ENCODE measurements at places on chromosomes 1 and 21.

DNA sequence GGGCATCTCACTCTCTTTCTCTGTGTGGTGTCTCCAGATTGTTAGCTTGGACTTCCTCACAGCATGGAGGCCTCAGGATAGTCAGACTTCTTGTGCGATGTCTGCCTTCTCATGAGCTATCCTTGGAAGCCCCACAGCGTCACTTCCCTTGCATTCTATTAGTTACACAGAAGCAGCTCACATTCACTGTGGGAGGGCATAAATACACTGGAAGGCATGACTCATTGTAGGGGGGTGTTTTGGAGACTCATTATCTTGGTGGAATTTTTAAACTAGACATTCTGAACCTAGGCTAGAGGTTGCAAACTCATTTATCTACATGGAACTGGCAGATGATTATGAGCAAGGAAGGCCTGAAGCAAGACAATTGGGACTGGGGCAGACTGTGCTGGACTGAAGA, 21.4 kb upstream of the FASLG start:
- DNase-seq, result no peak

GRCh38 chr1:107003972-107004371, 52.5 kb upstream of the PRMT6 start:
- DNase-seq, result no peak

DNA sequence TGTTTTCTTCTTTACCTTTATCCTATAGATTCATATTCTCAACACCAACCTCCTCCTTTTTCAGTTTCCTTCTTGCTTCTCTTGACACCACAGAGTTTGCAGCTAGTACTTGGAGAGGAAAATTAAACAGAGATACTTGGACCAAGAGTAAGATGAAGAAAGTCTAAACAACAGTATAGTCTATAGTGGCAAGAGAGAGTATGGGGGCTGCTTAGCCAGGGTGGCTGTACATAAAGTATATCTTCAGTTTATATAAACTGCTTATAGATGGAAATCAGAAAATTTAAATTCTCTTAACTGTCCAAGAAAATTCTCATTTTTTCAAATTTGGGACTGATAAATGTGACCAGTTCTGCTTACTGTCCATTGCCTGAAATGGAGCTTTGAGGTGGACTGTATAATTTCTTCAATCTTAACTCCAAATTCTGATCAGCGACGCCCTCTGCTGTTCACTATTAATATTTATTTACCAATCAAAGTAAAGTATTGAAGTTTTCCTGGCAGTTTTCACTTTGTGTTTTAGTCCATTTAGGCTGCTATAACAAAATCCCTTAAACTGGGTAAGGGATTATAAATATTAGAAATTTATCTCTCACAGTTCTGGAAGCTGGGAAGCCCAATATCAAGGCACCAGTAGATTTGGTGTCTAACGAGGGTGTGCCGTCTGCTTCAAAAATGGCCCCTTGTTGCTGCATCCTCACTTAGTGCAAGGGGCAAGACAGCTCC, 14.8 kb upstream of the METTL18 start:
- DNase-seq, result no peak

GRCh38 chr1:167973832-167974231, 37.0 kb upstream of the MPC2 start:
- DNase-seq, result no peak

- DNase-seq, result no peak
Observed at GRCh38 chr1:67564193-67564592, 120.8 kb upstream of the GADD45A start.

GRCh38 chr1:67261680-67262079, 46.0 kb upstream of the IL12RB2 start:
- no peak for DNase-seq

DNA sequence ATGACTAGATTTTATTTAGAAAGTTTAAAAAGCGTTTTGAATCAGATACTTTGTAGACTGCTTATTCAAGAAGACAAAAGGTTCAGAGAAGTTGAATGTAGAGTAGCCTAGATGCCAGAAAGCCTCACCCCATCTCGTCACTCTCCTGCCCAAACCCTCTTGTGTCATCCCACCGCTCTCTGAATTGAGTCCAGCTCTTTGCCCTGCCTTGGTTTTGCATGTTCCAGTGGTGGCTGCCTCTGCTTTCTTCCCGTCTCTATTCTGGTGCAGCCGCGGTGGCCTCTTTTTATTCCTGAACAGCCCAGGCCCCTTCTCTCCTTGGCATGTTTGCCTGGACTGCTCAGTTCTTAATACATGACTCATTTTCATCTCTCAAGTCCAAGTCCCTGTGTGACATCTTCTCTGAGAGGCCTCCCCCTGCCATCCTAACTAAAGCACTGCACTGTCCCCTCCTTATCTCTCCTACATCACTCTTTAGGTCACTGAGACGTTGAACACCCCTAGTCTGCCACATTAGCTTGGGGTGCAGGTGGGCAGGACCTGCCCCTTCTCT, 22.9 kb downstream of the PRDM2 start:
- DNase-seq, result no peak

DNA sequence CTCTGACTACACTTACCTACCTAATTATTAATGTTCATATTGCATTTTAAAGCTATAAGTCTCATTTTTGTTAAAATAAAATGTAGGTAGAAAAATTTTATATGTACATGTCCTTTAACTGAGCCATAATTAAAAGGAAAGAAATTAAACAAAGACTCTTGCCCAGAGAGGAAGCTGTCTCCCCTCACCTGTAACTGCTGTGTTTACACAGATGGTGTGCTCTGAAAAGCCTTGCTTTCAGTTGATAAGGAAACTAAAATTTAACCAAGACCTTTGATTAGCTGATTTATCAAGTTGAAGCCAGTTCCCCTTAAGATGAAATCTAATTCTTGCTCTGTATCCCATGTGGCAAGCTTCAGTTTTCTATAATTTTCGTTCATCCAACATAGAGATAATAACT, 213.5 kb downstream of the LYPLAL1 start:
- no peak for DNase-seq

- DNase-seq, result peak; percentile 85
Observed at GRCh38 chr1:28518000-28518744, 12.3 kb downstream of the RCC1 start.

DNA sequence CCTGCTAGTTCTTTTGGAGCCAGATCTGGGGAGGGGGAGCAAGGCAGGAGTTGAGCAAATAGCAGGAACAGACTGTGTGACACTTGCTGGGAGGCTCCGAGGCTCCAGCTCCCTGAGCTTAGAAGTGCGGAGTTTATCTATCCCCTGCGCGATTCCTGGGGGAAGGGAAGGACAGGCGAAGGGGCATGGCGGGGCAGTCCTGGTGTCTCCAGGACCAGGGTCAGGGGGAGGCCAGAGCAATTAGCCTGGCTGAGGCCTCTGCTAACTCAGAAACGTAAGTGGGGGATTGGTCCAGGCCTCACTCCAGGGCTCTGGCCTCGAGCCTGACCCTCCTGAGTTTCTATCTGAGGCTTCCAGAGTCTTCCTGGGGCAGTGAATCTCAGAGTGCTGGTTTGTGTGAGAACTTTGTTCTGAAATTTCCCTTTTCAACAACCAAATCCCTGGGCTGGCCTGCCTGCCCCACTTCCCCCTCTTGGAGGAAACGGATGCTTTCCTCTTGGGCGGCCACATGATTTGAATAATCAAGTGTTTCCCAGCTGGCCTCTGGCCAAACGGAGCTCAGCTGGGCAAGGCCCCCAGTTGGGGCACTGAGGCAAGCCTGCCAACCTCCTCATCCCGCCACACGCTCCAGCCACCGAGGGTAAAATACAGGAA, 15.6 kb downstream of the ALPL start:
- no peak for DNase-seq

GRCh38 chr1:210747890-210748289, 386.1 kb downstream of the KCNH1 start:
- DNase-seq, result peak; percentile 21

DNA sequence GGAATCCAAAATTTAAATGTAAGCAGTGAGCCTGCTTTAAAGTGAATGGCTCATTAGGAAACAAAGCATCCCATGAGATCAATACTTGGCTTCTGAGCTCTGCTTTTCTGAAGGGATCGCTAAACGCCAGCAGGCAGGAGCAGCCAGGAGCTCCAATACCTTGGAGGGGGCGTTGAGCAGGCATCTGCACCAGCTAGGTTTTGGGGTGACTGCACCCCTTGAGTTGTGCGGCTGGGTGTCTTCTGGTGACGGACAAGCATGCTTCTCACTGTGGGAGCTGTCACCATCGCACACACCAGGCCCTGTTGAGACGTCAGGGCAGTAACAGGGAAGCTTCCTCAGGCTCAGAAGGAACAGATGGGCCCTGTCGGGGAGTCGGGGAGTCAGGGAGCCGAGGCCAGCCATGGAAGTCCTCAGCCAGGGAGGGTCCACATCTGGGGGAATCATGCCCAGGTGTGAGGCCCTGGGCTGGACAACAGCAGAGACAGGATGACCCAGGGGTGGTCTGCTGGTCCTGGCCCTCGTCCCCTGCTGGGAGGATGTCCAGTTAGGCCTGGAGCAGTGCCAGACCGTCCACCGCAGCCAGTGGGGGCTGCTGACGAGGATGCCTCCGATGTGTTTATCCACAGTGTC, 57.9 kb upstream of the ADARB1 start:
- DNase-seq, result no peak

- no peak for DNase-seq
Observed at GRCh38 chr1:168362991-168363390, 82.3 kb downstream of the TBX19 start.

DNA sequence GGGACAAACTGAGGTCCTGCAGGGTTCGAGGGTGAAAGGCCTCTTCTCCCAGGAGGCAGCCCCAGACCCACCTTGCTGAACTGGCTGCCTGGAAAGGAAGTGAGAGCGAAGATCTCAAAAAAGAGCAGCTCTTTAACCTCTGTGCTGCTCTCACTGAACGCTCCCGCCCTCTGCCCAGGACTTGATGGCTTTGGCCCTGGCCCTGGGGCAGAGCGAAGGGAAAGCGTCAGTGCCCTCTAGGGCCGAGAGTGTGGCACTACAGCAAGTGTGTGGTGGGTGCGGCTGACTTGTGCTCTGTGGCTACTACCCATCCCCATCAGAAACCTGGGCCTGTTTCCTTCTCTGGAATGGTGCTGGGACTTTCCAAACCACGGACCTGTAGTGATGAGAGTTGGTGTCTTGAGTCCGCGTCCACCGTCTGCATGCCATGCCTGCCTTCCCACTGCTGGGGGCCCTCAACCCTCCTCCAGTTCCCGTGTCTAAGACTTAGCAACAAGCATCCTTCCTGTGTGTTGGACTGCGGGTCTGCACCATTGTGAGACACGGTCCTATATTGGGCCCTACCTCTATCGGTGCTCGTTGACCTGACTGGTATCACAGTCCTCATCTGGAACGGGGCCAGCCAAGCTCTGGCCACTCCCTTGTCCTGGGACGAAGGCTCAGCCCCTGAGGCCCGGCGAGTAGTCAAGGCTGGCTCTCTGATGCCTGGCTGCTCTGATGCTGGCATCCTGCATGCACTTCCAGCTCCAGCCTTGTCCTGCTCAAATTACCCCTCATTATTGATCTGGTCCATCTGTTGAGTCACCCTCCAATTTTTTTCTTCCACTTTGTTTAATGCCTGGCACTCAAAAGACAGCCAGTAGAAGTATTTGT, 180.3 kb downstream of the DISC1 start:
- peak; percentile 55 for DNase-seq

DNA sequence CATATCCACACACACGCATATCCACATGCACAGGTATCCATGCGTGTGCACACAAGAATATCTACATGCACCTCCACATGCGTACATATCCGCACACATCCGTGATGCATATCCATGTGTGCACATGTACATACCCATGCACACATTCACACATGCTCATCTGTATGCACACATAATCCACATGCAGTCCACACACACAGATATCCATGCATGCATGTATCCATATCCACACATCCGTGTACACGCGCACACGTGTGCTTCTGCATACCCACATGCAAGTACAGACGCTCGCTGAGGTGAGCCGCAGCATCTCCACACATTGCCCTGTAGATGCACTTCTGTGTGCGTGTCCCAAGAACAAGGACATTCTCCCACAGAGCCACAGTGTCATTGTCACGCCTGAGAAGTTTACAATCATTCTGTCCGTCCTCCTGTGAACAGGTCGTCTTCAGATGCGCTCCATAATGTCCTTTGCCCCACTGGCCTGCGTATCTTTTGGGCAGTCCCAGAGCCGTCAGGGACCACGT, 43.4 kb downstream of the COL18A1 start:
- DNase-seq, result no peak

DNA sequence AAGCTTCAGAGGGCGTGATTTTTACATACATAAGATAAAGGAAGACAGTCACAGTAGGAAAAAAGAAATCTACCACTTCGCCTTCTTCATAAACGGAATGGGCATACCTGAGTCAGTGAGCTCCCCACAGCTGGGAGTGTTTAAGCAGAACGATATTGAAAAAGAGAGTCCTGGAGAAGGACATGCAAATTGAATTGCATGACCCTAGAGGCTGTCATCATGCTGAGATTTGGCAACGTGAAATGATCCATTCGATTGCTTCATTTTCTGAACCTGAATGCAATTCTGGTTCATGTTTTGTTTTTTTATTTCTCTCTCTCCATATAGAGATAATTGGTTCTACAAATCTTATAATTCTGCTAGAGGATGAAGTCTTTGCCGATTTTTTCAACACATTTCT, 3.7 kb downstream of the RGSL1 start:
- no peak for DNase-seq

All from gastrocnemius medialis (tissue), 4 donors.